Activated T-helper 2 cell treated with anti-CD3 and anti-CD28 coated beads, Interferon-gamma antibody, Interleukin-2, Interleukin-4, amounts not matched to agents 10 μg/mL and 5 μg/mL and 100 μg/mL, durations not matched to agents 14 hours and 24 hours and 36 hours (primary cell): ENCODE measurements at places on chromosomes 3 and 15.

- H3K36me3 ChIP-seq, result no peaks in the 10 kb centered on the region
- no peaks in the 10 kb centered on the region for H3K4me1 ChIP-seq
- no peak overlapping the region for H3K4me3 ChIP-seq
- no peaks in the 10 kb centered on the region for H3K27me3 ChIP-seq
- no peak overlapping the region for H3K27ac ChIP-seq
Observed at GRCh38 chr15:25565470-25566264, 126.8 kb upstream of the UBE3A start.

GRCh38 chr3:99418709-99419108 lies 219.7 kb upstream of the COL8A1 start:
- H3K4me3 ChIP-seq, result no peak overlapping the region
- no peak for DNase-seq
- H3K4me1 ChIP-seq, result no peaks in the 10 kb centered on the region
- H3K27me3 ChIP-seq, result no peaks in the 10 kb centered on the region
- H3K27ac ChIP-seq, result no peak overlapping the region

DNA sequence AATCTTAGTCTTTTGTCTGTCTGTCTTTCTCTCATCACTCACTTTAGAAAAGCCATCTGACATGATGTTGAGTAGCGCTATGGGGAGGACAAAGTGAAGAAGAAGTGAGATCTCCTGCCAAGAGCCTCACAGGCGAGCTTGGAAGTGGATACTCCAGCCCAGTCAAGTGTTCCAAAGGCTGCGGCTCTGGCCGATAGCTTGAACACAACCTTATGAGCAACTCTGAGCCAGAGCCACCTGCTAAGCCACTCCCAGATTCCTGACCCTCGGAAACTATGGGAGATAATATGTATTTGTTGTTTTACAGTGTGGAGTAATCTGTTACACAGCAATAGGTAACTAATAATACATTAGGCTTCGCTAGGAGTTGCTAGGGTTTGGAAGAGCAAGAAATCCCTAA lies 76.2 kb downstream of the MB21D2 start:
- no peak overlapping the region for H3K4me3 ChIP-seq
- no peaks in the 10 kb centered on the region for H3K36me3 ChIP-seq
- DNase-seq, result no peak
- peaks cover 35% of the 10 kb centered on the region for H3K4me1 ChIP-seq
- H3K27me3 ChIP-seq, result no peaks in the 10 kb centered on the region
- H3K27ac ChIP-seq, result no peak overlapping the region

DNA sequence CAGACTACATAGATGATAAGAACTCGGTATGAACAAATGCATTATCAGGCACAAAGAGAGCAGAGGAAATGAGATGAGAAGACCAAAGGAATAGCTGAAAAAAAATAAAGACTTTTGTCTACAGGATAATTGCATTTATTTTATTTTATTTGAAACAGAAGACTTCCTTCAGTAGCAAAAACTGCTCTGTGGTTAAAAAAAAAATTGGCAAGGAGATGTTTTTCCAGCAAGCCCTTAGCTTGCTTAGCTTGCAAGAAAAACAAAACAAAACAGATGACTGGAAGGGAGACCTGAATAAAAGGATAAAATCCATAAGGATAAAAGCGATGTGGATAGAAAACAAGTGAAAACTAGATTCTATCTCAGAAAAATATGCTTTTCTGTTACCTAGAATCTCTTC lies 9.1 kb upstream of the PPM1L start:
- H3K27me3 ChIP-seq, result peaks cover 45% of the 10 kb centered on the region
- no peak overlapping the region for H3K4me3 ChIP-seq
- H3K4me1 ChIP-seq, result peaks cover 3% of the 10 kb centered on the region

DNA sequence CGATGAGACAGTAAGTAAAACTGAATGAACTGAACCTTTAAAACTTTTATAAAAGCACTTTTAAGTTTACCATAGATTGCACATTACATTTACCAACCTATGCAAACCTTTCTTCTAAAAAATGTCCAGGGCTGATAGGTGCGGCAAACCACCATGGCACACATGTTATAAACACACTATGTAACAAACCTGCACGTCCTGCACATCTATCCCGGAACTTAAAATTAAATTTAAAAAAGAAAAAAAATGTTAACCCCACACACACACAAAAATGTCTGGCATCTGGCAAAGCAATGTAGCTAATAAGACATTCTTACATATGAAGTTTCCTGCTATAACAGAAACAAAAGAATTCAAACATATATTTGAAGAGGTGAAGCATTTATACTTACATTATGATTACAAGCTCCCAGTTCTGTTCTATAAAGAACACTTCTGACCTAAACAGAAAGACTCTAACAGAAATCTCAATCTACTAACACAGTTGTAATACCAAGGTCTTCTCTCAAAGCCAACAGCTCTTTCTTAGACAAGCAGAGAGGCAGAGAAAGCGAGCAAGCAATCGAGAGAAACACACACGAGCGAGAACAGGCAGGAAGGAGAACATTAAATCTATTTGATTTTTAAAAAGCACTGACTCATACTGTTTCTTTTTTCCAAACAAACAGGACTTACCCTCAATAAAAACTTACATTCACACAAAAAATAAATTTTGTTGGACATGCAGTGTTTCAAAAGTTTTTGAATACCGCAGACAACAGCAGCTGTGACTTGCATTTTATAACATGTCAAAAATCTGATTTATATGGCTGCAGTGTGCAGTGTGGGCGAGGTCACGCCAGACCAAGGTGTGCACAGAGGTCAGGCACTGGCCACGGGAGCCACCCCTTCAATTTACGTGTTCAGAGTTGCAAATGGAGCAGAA lies at the start of gene NRG4:
NRG4 (minus strand) TSS at position 798 of the 925 bp plus-strand sequence. CDS start 1,194 bp downstream, outside the sequence.
- H3K27ac ChIP-seq, result no peak within 1 kb of the TSS
- H3K36me3 ChIP-seq, result no peaks in the 10 kb centered on the region
- peaks cover 35% of the 10 kb centered on the region for H3K27me3 ChIP-seq
- no peak within 1 kb of the TSS for H3K4me3 ChIP-seq
- no peaks in the 10 kb centered on the region for H3K4me1 ChIP-seq

DNA sequence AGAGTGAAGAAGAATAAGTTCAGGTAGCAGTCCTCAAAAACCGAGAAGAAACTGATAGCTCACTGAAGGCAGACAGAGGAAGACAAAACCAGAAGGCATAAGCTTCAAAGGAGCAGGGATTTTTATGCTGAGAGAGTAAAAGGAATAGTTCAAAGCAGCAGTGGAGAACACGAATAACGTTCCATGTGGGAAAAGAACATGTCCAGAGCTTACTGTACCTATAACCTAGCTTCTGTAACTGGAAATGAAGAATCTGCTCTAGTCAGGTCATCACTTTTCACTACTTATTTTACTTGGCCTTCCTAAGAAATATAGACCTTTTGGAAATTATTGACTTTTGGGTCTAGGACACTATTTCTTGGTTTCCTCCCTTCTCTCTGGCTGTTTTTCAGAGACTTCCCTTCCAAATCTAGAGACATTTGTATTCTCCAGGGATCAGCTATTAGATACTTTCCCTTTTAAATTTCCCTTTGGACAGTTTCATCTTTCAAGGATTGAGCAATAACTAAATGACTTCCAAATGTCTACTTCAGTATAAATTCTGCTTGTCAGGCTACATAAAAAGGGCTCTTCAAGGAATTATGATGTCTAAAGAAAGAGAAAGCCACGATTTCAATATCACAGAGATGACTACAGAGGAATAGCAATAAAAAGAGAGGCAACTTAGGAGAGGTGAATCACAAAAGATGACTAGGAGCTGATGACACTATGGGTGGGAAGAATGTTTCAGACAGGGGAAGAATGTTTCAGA lies 46.7 kb downstream of the UBE3A start:
- no peak overlapping the region for H3K4me3 ChIP-seq
- no peak for DNase-seq
- H3K27me3 ChIP-seq, result no peaks in the 10 kb centered on the region

- no peak for DNase-seq
- no peaks in the 10 kb centered on the region for H3K36me3 ChIP-seq
- H3K27me3 ChIP-seq, result peaks cover 10% of the 10 kb centered on the region
- no peak overlapping the region for H3K27ac ChIP-seq
Observed at GRCh38 chr3:140736863-140737460, 59.1 kb downstream of the TRIM42 start.

DNA sequence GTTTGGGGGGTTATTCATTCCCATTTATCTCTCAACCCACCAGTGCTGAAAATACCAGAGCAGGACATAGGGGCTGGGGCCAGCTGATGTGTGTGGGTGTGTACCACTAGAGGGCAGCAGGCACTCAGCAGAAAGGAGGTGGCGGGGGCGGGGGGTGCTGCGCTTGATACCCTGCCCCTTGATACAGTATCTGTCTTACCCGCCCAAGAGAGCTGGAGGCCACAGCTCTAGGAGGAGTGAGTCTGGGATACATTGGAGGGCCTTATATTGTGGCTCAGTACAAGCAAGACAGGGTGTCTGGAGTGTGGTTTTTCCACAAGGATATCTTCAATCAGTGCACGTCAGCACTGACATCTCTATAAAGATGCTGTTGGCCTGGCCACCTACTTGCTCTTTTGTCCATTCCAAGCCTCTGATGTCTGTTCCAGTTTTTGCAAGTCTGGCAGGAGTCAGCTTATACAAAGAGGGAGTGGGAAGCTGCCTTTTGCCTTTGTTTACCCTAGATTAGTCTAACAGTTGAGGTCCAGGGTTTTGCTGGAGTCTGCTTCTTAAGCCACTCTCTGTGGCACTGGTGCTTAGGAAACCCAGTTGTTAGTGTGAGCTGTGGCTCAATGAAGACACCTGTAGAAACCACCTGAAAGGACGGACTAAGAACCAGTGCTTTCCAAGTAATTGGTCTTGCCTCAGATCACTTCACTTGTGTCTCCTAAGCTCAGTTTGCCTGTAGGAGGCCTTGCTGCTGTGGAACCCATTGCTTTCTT lies 1.5 kb upstream of the RBM15B start:
- H3K4me1 ChIP-seq, result peaks cover 52% of the 10 kb centered on the region
- peak overlapping the region; percentile 38 for H3K27ac ChIP-seq
- peak overlapping the region; percentile 18 for H3K4me3 ChIP-seq
- peaks cover 70% of the 10 kb centered on the region for H3K36me3 ChIP-seq
- peak; percentile 43 for DNase-seq
- no peaks in the 10 kb centered on the region for H3K27me3 ChIP-seq

DNA sequence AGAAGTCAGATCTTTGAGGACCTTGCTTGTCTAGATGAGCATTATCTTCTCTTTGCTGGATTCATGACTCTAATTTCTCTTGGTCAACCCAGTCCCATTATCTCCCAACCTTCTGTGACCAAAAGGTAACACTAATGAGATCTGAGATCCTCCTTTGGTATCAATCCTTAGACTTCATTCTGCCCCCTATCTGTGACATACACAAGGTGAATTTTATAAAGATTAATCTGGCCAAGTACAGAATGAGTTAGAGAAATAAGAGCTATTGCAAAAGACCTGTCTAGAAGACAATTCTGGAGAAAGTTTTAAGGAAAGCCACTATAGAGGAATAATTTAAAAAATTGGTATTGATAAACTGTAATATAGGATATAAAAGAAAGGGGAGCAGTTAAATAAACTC lies 113.8 kb upstream of the KCNMB2 start:
- DNase-seq, result no peak
- H3K27ac ChIP-seq, result no peak overlapping the region
- H3K4me3 ChIP-seq, result no peak overlapping the region
- H3K4me1 ChIP-seq, result no peaks in the 10 kb centered on the region
- peaks cover 2% of the 10 kb centered on the region for H3K27me3 ChIP-seq
- no peaks in the 10 kb centered on the region for H3K36me3 ChIP-seq

DNA sequence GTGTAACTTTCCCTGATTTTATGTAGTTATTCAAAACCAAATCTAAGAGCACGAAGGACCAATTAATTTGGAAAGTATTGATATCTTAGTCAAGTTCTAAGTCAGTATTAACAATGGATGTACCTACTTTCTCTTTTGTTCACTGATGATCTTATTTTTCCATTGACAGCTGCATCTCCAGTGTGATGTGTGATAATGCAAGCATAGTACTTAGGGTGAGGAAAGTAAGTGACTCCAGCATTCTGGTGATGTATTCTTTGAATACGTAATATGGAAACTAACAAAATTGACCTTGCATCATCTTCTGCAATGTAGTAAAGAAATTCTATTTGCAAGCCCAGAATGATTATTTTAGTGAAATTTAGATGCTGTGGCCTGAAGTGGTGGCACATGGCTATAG lies 22.4 kb downstream of the FBXW12 start:
- no peaks in the 10 kb centered on the region for H3K4me1 ChIP-seq
- no peak overlapping the region for H3K27ac ChIP-seq
- DNase-seq, result no peak

DNA sequence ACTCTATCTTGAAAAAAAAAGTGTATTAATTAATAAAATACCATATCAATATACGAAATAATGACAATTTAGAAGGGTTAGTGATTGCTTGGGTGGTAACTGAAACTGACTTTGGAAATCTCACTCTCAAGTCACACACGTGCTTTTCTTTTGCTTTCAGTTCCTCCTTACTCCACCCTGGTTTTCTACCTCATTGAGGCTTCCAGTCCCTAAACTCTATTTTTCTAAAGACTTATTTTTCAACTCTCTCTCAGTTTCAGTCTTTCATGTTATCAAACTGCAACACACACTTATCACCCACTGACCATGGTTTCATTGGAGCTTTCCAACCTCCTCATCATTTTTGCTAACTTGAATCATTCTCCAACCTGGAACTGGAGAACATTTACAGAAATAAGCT lies 23.5 kb downstream of the IL12A start:
- no peak overlapping the region for H3K4me3 ChIP-seq
- DNase-seq, result no peak
- peak overlapping the region; percentile 63 for H3K27ac ChIP-seq
- peaks cover 55% of the 10 kb centered on the region for H3K4me1 ChIP-seq
- peaks cover 5% of the 10 kb centered on the region for H3K36me3 ChIP-seq
- no peaks in the 10 kb centered on the region for H3K27me3 ChIP-seq

DNA sequence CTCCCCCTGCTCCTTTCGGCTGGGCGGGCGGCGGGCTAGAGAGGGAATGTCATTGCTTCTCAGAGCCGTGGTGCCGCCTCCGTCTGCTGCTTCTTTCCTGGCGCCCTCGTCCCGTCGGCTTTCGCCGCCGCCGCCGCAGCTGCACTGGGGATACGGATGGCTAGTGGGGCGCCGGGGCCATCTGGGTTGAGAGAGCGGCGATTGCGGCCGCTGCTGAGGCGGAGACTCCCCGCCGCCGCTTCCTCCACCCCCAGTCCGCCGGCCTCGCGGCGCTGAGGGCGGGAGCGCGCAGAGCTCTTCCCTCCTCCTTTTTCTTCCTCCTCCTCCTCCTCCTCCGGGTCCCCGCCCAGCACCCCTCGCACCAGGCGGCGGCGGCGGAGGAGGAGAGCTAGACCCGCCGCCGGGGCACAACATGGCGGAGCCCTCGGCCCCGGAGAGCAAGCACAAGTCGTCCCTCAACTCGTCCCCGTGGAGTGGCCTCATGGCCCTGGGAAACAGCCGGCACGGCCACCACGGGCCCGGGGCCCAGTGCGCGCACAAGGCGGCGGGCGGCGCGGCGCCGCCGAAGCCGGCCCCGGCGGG lies at the start of gene STT3B:
STT3B (plus strand) TSS at position 339 of the 582 bp plus-strand sequence; CDS start at position 413, 74 bp downstream.
- peaks cover 17% of the 10 kb centered on the region for H3K36me3 ChIP-seq
- H3K27ac ChIP-seq, result peak within 1 kb of the TSS; percentile 98
- H3K4me3 ChIP-seq, result peak within 1 kb of the TSS; percentile 96
- peak; percentile 84 for DNase-seq
- peaks cover 20% of the 10 kb centered on the region for H3K4me1 ChIP-seq

- H3K36me3 ChIP-seq, result peaks cover 88% of the 10 kb centered on the region
- H3K4me1 ChIP-seq, result peaks cover 12% of the 10 kb centered on the region
- H3K27me3 ChIP-seq, result no peaks in the 10 kb centered on the region
- no peak for DNase-seq
- H3K27ac ChIP-seq, result no peak overlapping the region
- H3K4me3 ChIP-seq, result no peak overlapping the region
Observed at GRCh38 chr15:40388941-40389823, 6.7 kb downstream of the KNSTRN start.
